ENCODE measurements at places on chromosomes 1 and 21.

DNA sequence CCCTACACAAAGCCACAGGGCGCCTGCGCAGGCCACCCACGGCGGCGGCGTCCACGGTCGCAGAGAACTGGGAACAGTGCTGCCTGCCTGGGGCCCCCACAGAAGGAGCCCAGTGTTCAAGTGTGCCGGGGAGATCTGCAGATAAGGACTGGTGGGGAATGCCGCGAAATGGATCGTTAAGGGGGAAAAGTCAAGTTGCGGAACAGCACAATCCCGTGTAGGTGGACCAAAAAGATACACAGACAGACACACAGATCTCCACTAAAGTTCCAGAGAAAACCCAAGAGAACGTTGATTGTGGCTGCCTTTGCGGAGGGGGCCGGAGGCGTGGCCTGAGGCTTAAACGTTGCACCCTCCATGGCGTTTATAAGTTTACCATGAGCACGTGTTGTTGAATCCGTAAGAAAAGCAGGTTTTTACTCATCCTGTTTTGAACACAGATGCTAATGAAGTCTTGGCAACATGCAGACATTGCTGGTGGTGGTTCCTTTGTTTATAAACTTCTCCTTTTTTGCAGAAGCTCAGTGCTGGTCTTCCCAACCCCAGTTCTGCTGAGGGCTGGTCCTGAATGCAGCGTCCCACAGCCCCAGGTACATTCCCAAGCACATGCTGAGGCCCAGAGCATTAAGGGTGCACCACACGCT, 4.1 kb downstream of the SPATC1L start:
- DNase-seq, result no peak
- H3K27me3 ChIP-seq, result no peaks in the 10 kb centered on the region
- H3K27ac ChIP-seq, result no peak overlapping the region

- no peaks in the 10 kb centered on the region for H3K27me3 ChIP-seq
- H3K4me1 ChIP-seq, result peaks cover 4% of the 10 kb centered on the region
These were observed 19.9 kb upstream of the WDR26 start for GRCh38 chr1:224454402-224455055.

DNA sequence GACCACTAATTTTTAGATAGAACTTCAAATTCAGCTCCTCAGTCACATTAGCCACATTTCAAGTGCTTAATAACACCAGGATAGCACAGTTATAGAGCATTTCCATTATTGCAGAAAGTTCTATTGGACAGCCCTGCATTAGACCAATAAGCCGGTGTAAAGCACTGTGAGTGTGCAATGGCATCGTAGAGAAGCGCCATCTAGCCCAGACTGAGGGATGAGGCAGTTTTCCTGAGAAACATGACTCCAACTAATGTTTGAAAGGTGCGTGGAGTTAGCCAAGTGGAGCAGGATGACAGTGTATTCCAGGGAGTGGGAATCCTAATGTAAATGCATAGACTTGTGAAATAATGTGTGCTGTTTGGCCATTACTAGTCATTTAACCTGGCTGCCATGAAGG, 7.7 kb downstream of the RPE65 start:
- H3K36me3 ChIP-seq, result no peaks in the 10 kb centered on the region
- H3K4me1 ChIP-seq, result no peaks in the 10 kb centered on the region
- no peaks in the 10 kb centered on the region for H3K27me3 ChIP-seq
- H3K4me3 ChIP-seq, result no peak overlapping the region
- DNase-seq, result no peak

DNA sequence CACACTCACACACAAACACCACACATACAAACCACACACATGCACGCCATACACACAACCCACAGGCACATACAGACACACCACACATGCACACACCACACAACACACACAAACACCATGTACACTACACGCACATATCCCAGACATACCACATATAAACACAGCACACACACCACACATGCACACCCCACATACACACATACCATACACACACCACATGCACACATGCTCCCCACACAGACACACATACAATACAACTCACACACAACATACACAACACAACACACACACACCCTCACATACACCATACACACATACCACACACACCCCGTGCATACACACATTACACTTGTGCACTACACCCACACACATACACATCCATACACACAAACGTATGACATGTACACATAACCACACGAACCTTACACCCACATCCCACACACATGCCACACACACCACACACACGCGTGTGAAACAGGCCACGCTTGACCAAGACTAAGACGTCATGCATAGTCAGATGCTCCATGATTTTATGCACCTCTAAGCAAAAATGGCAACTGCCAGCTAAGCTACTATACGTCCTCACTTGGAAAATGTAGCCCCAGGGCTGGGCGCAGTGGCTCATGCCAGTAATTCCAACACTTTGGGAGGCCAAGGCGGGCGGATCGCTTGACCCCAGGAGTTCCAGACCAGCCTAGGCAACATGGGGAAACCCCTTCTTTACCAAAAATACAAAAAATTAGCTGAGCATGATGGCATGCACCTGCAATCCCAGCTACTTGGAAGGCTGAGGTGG, 77.4 kb upstream of the TMPRSS2 start:
- no peak overlapping the region for H3K4me3 ChIP-seq
- H3K27me3 ChIP-seq, result no peaks in the 10 kb centered on the region
- H3K27ac ChIP-seq, result no peak overlapping the region
- no peak for DNase-seq

DNA sequence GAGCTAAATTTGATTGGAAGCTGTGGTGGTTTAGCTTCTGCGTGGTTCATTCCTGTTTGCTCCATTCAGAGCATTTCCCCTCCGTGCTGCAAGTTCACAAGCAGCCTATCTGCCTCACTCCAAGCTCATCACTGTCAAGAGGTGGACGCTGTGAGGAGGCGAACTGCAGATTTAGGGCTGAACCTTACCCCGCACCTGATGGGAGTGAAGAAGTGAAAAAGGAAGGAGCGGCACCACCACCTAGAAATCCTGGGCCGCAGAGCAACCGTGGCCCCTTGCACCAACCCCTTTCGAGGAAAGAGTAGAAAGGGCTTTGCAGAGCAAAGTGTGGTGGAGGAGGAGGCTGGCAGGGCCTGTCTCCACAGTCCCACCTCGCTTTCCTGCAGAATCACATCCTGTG, 117.4 kb downstream of the IER5 start:
- H3K27me3 ChIP-seq, result no peaks in the 10 kb centered on the region
- no peak for DNase-seq
- no peaks in the 10 kb centered on the region for H3K4me1 ChIP-seq
- H3K4me3 ChIP-seq, result no peak overlapping the region
- H3K36me3 ChIP-seq, result no peaks in the 10 kb centered on the region

DNA sequence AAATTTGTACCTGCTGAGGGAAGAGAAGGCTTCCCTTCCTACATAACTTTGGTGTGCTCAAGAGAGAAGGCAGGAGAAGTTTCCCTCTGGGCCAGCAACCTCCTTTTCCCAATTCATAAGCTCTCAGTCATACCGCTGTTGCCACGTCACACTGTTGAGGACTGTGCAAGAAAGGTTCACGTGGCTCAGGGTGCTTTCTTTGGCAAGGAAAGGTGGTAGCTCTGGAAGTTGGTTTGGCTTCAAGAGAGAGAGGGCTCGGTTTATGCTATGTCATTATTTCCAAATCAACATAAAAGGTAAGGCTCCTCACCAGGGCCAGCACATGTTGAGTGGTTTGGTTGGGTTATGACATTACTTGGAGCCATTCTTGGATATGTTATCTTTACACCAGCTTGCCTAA, 77.3 kb downstream of the TNFSF18 start:
- H3K4me3 ChIP-seq, result no peak overlapping the region
- H3K27ac ChIP-seq, result no peak overlapping the region
- H3K27me3 ChIP-seq, result peaks cover 2% of the 10 kb centered on the region
- H3K36me3 ChIP-seq, result no peaks in the 10 kb centered on the region
- DNase-seq, result no peak

GRCh38 chr1:178220094-178220493, 126.2 kb downstream of the RASAL2 start:
- no peaks in the 10 kb centered on the region for H3K27me3 ChIP-seq
- H3K27ac ChIP-seq, result no peak overlapping the region
- DNase-seq, result no peak

Data from CD4-positive, CD25-positive, alpha-beta regulatory T cell (primary cell).